ENCODE measurements at places on chromosomes 11 and 22.

DNA sequence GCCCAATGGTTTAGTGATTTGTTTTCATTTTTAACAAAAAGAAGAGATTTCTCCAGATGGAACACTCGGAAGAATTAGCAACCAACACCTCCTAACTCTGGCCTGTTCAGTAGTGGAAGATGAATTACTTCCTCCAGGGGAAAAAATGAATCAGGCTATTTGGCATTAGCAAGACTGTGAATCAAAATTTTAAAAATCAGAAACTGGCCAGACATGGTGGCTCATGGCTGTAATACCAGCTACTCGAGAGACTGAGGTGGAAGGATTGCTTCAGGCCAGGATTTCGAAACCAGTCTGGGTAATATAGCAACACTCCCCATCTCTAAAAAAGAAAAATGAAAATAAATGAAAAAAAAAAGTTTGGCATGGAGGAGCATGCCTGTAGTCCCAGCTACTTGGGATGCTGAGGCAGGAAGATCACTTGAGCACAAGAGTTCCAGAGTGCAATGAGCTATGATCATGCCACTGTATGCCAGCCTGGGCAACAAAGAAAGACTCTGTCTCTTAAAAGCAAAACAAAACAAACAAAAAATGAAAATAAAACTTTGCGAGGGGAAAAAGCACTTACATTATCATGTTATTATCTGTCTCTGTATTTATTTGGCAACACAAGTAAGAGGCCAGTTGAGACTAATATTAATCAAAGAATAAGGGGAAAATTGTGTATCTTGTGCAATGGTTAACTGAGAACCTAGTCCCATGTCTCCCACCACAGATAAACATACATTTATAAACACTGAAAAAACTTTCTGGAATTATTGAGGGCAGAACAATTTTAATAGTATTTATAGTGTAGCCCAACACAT lies 796.3 kb upstream of the ANO3 start:
- DNase-seq, result no peak

DNA sequence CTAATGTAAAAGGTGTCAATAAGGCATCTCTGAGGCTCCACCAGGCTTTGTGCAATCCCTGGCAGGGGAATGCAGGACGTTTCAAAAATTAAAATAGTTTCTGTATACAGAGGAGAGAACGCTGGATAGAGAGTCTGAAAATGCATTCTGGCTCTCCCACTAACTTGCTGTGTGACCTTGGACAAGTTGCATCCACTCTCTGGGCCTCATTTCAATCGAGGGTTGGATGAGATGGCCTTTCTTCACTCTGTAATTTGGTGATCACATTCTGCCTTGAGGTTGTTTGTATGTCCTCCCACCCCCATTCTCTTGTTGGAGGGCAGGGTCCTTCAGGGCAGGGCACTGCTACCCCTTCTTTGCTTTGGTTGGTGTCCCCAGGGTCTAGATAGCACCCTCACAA lies 78.5 kb downstream of the CACNG2 start:
- no peak for DNase-seq

DNA sequence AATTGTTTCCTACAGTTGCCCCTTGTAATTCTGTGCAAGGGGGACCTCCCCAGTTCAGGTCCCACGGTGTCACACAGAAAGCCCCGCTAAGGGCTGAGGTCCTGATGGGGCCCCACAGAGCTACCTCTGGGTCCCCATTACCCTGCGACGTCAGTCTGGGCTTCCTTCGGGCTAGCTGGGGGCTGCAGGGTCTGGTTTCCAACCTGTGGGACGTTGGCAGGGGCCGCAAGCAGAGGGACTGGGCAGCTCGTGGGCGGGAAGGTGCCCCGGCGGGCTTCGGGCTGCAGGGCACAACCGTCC lies 698 bp downstream of the SLC37A4 start:
- no peak for DNase-seq

DNA sequence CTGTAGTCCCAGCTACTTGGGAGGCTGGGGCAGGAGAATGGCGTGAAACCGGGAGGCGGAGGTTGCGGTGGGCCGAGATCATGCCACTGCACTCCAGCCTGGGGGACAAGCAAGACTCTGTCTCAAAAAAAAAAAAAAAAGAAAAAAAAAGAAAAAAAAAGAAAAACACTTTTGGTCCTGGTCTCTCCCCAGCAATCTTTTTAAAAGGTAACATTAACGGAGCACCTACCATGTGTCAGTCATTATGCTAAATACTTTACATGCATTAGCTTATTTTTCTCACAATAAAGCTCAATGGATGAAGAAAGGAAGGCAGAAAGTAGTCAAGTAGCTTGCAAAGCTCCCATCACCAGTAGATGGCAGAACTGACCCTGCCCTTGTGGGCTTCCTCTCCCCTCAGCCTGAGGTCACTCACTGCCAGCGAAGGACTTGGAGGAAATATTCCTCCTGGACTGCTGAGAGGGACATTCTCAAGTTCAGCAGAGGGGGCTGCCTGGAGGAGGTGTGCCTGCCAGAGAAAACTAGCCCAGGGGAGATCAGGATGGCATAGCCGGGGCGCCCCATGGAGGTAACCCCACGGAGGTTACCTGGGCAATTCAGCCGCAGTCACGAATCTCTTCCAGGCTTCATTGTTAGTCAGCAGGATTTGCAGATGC lies 15.5 kb downstream of the APOL3 start:
- peak; percentile 68 for DNase-seq

DNA sequence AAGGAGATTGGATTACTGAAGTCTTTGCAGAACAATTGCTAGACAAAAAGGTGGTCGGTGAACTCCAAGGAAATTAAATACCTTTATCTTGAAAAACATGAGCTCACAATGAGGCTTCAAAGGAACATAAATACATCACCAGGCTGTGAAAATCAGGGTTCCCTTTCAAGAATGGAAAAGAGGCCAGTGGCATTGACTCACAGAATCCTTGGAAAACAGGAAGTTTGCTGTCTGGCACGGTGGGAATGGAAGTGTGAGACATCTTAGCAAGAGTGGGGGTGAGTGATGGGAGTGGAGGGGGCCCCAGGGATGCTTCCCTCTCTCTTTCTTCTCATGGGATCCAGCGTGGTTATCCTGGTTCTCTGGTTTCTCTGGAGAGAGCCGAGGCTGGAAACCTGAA lies 48.9 kb upstream of the TBCEL start:
- no peak for DNase-seq

GRCh38 chr11:117905524-117905923 lies 23.7 kb downstream of the TMPRSS13 start:
- DNase-seq, result no peak

GRCh38 chr11:63405114-63405513 lies 35.5 kb downstream of the SLC22A9 start:
- DNase-seq, result no peak

DNA sequence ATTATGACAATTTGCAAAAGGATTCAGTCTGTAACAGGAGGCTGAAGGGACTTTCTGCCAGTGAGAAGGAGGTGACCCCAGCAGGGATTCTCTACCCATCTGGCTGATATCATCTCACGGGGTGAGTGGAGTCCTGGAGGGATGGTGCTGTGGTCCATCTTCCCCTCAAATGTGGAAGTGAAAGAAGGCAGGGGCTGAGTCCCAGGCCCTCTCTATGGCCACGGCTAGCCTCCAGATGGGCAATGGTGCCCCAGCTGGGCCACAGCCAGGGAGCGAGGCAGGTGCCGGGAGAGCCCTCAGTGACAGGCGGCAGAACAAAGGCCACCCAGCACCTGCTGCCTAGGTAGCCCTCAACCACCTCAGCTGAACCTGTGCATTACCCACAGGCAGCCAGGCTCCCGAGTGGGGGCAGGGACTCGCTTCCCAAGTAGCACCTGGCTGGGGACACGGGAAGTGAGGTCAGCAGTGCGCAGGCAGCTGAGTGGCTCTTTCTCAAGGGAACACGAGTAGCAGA lies 6.7 kb downstream of the NECTIN1 start:
- DNase-seq, result peak; percentile 15

Measured in inflammatory macrophage treated with lipopolysaccharide for 4 hours (primary cell).